ENCODE measurements at places on chromosomes 4 and X.

DNA sequence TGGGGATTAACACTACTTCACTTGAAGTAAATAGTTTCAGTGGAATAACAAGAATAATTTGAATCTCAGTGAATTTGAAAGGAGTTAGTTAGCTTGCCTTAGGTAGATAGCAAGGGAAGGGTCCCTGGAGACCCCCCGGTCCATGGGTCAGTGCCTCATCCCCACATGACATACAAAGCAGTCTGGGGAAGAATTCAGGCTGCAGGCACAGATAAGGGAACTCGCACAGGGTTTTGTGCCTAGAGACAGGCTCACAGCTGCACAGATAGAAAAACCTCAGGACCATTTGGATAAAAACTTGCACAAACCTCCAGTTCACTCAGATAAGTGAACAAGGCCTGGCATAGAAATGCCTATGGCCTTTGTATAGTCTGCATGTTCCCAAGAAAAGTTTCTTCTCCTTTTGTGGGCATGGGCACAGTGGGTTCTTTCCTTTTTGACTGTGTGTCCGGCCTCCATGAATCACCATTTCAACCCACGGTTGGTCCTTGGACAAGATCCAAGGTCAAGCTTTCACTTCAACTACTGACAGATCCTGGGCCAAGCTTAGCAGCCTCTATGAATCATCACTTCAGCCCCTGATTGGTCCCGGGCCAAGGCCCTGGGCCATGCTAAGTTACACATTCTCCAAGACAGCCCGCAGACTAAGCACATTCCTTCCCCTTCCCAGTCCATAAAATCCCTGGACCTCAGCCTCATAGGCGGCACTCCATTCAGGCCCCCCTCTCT, 108.3 kb upstream of the KLHL4 start:
- no peak for DNase-seq

DNA sequence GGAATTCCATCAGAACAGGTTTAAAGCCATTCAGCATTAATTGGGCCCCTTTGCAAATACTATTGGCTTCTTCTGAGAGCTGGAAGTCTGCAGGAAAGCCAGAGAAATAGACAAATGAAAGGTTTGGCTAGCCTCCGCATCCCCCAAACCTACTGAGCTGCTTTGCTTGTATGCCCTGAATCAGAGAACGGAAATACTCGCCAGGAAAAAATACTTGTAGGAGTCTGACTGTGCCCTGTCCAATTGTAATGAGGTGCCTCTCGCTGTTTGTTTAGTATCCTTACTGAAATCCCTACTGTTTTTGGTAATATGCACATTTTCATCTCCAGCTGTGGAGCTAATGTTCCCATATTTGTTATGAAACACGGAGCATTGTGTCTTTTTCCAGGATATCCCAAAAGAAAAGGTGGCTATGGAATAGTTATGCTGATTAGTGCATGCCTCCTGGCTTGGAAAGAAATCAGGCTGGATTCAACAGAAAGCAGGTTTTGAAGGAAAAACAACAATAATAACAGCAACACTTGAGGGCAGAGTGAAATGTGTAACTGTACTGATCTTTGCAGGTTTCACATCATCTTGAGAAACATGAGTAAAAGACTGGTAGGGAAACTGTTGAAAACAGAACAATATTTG, 50.7 kb upstream of the NLGN4X start:
- DNase-seq = no peak

GRCh38 chr4:149885896-149886295, 70.3 kb upstream of the IQCM start:
- no peak for DNase-seq

DNA sequence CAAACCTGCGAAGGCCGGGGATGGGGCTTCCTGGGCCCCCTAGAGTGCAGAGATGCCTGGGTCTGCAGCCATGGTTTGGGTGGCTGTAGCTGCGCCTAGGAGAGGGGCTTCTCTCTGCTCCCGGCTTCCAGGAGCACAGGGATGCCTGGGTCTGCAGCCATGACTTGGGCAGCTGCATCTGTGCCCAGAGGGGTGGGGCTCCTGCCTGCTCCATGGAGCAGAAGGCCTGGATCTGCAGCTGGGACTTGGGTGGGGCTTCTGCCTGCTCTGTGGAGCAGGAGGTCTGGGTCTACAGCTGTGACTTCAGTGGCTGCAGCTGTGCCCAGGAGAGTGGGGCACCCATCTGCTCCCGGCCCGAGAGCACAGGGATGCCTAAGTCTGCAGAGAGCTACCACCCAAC, 20.8 kb downstream of the SPON2 start:
- DNase-seq = no peak

- DNase-seq = no peak
These were observed 600 bp downstream of the RADX start for GRCh38 chrX:106612393-106612763.

DNA sequence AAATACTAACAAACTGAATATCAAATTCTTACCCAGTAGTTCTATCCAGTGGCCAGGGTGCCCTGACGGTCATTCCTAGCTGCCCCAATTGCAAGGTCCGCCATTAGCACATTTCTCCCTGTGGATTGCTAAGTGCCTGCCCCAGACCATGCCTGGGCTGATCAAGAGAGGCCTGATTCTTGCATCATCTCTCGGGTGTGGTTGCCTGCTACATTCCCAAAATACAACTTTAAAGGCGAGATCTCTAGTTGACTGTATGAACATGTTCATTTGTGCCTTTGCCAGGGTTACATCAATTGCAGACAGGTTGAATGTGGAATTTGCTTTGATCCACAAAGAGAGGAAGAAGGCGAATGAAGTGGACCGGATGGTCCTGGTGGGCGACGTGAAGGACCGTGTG, 28.0 kb downstream of the PRPS2 start:
- DNase-seq = no peak

DNA sequence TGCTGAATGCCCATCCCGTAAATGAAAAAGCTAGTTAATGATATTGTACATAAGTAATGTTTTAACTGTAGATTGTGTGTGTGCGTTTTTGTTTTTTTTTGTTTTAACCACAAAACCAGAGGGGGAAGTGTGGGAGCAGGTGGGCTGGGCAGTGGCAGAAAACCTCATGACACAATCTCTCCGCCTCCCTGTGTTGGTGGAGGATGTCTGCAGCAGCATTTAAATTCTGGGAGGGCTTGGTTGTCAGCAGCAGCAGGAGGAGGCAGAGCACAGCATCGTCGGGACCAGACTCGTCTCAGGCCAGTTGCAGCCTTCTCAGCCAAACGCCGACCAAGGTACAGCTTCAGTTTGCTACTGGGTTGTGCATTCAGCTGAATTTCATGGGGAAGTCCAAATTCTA, at the start of gene SPP1:
Gene SPP1, plus strand, starts transcription at position 249 of the 400 bp plus-strand sequence. CDS start 1,182 bp downstream, outside the sequence.
- no peak for DNase-seq

- DNase-seq = no peak
These were observed 40.8 kb downstream of the CLCN4 start for GRCh38 chrX:10197279-10198210.

GRCh38 chrX:135596495-135596894, 76.0 kb downstream of the INTS6L start:
- peak; percentile 7 for DNase-seq

- no peak for DNase-seq
These were observed 29.7 kb downstream of the F9 start for GRCh38 chrX:139560221-139560620.

- no peak for DNase-seq
These were observed 124.1 kb downstream of the AFAP1 start for GRCh38 chr4:7815562-7815961.

DNA sequence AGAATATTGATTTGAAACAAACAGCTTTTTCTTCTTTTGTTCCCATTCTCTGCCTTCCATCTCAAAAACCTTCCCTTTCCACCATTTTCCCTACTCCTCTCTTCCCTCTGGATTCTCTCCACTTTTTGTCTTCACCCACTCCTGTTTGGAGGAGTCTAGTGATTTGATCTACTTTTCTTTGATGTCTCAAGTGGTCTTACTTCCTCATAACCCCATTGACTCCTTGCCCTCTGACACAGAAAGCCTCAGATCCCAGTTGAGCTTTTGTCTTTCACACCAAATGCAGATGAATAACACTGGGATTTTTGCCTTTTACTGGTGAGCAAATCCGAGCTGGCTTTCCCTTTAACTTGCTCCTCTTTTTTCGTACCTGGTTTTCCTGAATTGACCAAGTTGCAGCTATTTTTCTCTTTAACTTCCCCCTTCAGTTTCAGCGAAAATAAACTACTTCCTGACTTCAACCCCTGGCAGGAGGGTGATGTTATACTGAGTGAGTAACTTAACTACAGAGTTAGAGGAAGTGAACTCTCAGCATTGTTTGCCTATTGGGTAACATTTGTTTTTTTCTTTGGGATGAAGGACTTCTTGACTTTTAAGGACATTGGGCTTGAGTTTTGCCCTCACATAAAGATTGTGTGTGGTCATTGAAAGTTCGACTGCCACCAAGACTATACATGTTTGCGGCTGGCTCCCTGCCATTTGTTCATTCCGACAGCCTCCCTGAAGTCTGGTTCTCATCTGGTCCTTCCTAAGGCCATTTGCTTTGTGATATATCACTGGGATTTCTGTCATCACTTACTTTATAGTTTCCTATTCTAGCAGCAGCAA, 392.8 kb upstream of the NR3C2 start:
- no peak for DNase-seq

- DNase-seq = no peak
These were observed 93.8 kb downstream of the INPP4B start for GRCh38 chr4:142752202-142752786.
